ELR (cell line): ENCODE measurements at places on chromosomes 4 and X.

DNA sequence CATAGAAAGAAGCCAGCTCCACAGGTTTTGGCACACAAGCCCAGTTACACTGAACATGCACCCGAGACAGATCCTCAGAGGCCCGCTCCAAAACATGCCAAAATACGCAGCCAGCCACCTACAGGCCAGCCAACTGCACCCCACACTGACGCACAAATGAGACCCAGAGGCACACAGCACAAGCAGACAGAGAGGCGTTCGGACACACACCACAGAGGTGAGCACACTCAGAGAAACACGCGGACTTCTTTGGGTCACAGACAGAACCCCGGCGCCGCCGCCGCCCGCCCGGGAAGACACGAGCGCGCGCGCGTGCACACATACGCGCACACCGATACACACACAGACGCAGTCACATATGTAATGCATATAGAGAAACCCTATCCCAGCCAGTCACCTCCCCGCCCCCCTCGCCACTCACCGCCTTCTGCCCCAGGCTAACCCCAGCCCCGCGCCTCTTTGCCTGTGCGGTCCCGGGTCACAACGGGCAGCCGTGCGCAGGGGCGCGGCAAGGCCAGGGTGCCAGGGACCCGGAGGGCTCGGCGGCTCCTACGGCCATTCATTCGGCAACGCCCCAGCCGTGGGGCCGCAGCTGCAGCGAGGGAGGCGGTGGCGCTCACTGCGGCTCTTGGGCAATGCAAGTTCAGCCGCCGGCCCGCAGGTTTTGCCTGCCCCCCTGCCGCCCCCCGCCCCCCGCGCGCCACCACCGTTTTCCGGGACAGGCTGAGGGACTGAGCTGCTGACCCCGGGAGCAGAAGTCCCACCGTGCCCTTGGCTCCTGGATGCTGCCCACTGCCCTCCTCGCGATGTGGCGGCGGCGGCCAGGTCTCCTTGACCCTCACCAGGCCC is 553 bp downstream of the SEPTIN6 start:
- DNase-seq: peak; percentile 47

GRCh38 chr4:94595880-94596483 is 144.2 kb downstream of the PDLIM5 start:
- DNase-seq: peak; percentile 68

DNA sequence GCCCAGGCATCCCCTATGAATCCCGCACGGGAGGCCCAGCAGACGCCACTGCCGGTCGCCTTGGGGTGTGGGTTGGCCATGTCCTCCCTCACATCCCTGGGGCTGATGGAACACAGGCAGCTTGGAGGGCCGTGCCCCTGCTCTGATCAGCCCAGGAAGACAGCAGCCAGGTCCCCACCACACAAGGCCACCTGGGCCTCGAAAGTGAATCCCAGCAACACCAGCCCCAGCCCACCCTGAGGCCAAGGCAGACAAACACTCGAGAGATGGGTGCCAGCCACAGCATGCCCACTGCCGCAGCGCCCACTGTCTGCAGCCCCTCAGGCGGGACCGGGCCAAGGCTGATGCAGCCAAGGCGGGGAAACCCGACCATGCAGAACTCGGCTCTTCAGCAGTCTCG is 85.5 kb downstream of the HMX1 start:
- DNase-seq: no peak

DNA sequence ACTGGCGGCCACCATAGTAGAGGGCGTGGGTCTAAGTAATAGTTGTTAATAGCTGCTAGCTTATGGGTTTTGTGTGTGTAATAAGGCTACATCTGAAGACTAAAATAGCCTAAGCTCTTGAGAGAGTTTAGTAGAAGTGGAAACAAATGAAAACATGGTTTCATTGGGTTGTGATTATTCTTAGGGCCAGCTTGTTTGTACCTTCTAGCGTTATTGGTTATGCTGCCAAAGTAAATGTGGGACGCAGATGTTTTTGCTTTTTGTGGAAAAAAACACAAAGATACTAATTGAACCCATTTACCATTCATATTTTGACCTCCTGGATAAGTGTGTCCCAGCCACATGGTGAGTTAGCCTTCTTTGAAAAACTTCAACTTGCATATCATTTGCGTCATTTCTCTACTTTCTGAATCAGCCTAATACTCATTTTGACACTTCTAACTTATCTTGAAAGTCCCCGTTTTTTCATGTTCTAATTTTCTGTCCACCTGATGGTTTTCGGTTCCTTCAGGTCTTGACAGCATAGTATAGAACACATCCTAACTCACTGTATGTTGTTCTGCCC is 305.3 kb downstream of the FRMPD4 start:
- no peak for DNase-seq

DNA sequence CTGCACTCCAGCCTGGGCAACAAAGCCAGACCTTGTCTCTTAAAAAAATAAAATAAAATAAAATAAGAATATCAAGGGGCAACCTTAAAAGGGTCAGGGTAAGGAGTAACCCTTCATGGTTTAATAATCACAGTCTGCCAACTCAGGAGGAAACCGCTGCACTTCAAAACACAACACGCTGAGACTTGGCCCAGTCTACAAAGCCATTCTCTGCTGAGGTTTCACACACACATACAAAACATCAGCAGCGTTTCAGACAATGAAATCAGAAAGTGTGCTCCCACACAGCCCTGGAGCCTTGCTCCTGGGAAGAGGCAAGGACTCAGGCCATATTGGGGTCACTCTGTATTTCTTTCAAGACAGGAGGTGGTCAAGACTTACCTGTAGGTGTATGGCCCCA is 18.3 kb downstream of the SCARB2 start:
- DNase-seq: no peak
